ENCODE measurements at places on chromosomes 7 and 10.

DNA sequence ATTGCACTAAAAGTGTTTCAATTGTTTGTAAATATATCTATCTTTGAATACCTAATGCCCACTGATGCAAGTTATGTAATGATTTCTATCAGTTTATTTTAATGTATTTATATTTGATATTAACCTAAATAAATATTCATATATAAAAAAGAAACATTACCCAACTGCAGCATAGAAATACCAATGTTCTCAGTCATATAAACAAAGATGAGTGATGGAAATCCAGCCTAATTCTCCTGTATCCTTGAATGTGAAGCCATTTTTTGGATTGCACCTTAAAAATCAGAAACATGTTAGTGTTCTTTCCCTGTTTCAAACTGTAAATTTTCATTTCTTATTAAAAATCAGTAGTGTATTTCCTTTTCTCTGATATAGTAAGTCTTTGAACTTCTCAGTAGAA is 305.8 kb upstream of the GNAI1 start:
- DNase-seq: no peak

- DNase-seq: no peak
These were observed 62.4 kb downstream of the INHBA start for GRCh38 chr7:41640487-41640886.

DNA sequence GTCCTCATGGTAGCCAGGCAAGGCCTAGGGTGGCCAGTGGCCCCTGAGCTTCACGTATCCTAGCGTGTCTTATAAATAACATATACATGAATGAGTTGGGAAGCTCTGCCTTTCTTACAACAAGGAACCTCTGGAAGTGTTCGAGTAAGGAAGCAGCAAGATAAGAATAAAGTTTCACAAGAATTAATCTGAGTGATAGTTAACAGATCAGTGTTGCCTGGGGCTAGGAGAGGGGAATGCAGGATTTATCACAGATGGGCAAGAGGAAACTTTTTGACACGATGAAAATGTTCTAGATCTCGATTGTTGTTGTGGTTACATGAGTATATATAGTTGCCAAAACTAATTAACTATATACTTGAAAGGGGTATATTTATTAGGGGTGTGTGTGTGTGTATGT is 74.2 kb downstream of the TSPAN12 start:
- no peak for DNase-seq

- DNase-seq: no peak
These were observed 109.8 kb downstream of the MKX start for GRCh38 chr10:27635699-27636270.

DNA sequence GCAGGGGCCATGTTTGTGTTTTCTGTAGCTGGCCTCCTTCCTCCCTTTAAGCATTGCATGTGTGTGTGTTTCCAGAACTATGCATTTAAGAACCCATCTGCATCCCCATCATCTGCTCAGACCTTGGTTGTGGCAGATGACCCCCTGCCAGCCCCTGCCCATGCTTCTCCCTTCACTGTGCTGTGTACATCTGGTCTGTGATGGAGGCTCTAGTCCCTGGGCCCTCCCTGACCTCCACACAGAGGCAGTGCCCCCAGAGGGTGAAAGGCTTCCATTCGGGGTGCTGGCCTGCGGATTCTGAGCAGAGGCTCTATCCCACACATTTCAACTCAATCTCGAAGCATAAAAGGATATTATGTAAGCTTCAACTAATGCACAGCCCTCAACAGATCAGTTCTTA is 89.4 kb downstream of the TACC2 start:
- DNase-seq: no peak

DNA sequence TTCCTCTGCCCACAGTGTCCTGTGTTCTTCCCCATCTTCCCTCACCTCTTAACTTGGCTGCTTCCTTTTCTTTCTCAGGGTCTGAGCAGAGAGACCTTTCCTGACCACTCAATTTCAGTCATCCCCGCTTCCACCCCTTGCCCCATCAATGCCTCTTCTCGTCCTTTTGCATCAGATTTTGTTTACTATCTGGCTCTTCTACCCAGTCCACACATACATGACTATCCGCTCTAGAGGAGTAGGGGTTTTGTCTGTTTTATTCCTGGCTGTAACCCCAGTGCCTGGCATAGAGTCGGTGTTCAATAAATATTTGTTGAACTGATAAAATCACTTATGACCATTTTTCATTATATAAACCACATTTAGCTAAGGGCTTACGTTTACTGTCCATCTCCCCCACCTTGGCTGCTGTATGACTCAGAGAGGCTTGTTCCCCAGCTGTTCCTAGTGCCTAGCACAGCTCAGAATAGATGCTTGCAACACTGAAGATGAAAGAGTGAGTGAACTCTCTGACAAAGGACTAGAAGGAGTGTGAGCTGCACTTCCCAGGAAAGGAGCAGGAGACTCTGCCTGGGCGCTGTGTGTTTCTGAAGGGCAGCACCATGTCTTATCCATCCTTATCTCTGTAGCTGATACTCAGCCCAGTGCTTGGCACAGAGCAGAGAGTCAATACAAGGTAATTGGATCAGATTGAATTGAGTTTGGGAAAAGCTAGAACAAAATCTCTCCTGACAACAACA is 21.9 kb downstream of the ARID5B start:
- no peak for DNase-seq

GRCh38 chr7:108479751-108480150 is 23.5 kb upstream of the NRCAM start:
- DNase-seq: no peak

- no peak for DNase-seq
These were observed 455.6 kb downstream of the INHBA start for GRCh38 chr7:41247143-41247865.

DNA sequence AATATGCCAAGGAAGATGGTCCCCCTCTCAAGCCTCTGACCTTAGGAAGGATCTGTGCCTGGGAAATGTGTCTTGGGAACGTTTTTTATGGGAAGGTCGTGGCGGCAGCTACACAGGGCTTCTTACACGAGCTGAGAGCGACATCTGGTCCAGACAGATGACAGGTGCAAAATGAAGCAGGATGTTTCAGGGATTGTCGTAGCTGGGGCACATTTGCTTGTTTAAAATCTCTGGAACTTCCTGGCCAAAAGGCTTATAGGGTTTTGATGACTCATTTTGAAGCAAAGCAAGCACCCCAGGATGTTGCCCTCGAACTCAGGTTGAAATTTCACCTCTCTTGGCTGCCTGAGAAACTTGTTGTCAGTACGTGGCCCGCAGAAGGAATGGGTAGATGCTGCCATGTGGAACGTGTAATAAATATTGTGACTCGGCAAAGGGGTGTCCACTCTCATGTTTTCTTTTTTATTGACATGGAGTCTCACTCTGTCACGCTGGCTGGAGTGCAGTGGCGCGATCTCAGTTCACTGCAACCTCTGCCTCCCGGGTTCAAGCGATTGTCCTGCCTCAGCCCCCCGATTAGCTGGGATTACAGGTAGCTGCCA is 117.5 kb downstream of the CAMK1D start:
- no peak for DNase-seq

DNA sequence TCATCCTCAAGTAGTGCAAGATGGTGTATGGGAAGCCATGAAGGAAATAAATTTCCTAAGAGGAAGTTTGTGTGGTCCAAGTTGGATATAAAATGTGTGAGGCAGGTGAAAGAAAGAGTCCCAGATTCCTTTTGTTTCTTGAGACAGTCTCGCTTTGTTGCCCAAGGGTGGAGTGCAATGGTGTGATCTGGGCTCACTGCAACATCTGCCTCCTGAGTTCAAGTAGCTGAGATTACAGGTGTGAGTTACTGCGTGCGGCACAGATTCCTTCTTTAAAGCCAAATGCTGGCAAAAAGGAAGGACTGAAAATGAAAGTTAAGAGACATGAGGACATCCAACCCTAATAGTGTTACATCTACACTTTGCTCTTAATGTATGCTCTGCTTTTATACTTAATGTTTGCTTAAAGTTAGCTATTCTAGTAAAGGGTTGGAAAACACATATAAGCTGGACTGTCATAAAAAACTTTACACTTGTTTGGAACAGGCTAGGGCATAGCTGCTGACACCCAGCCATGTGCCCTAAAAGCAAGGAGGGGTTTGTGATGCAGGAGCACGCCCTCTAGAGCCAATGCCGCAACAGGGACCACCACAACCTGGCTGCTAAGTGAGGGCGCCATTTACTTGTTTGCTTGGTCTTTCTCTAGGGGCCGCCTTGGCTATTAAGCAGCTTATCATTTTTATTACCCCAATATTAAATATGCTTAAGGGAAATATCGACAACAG is 34.5 kb downstream of the CLEC2L start:
- DNase-seq: no peak

Measured in stimulated activated CD4-positive, alpha-beta T cell treated with anti-CD3 and anti-CD28 coated beads, Interleukin-15, amount 100 ng/mL, for 1 hour (primary cell).